Fibroblast of villous mesenchyme (primary cell): ENCODE measurements at places on chromosomes 4 and X. TPM values are rescaled to one million over a fixed set of nuclear protein-coding genes. Genes with fewer than 3 reads are reported as not detected.

RAB39B gene
- total RNA-seq: under 0.01 and 0.43 TPM in 2 replicates

MSANTD1 gene
- total RNA-seq: 0.64 and 0.86 TPM in 2 replicates

TRIM61 gene
- 1.7 and 2.9 TPM in 2 replicates for total RNA-seq

TIGD4 gene
- under 0.01 TPM in 2 replicates for total RNA-seq

SCML2 gene
- total RNA-seq: 0.32 and 1.7 TPM in 2 replicates

SSX4 gene
- not detected in 2 replicates for total RNA-seq

ZNF630 gene
- 0.32 and 3.0 TPM in 2 replicates for total RNA-seq

BTC gene
- 0.43 TPM in 1 of 2 replicates, not detected in the other for total RNA-seq

GCNA gene
- 1.6 and 2.6 TPM in 2 replicates for total RNA-seq

RHOH gene
- total RNA-seq: under 0.01 TPM in 1 of 2 replicates, not detected in the other

TAB3 gene
- total RNA-seq: 11.3 and 16.8 TPM in 2 replicates

CD40LG gene
- total RNA-seq: not detected in 2 replicates

NR0B1 gene
- total RNA-seq: not detected in 2 replicates

CDX4 gene
- total RNA-seq: not detected in 2 replicates

CDKL5 gene
- total RNA-seq: 4.5 and 6.5 TPM in 2 replicates

HS6ST2 gene
- total RNA-seq: not detected in 2 replicates

CD99L2 gene
- total RNA-seq: 45.7 and 47.9 TPM in 2 replicates

MYOZ2 gene
- 0.32 and 0.43 TPM in 2 replicates for total RNA-seq

PLP2 gene
- 19.0 and 29.6 TPM in 2 replicates for total RNA-seq

UNC5C gene
- under 0.01 and 0.43 TPM in 2 replicates for total RNA-seq

MEPE gene
- total RNA-seq: not detected in 2 replicates

MGAT4D gene
- not detected in 2 replicates for total RNA-seq

XPNPEP2 gene
- total RNA-seq: under 0.01 TPM in 1 of 2 replicates, not detected in the other

VSIG4 gene
- not detected in 2 replicates for total RNA-seq

F11 gene
- not detected in 2 replicates for total RNA-seq

IL9R gene
- total RNA-seq: not detected in 2 replicates
